ENCODE measurements at places on chromosomes 16 and 17.

DNA sequence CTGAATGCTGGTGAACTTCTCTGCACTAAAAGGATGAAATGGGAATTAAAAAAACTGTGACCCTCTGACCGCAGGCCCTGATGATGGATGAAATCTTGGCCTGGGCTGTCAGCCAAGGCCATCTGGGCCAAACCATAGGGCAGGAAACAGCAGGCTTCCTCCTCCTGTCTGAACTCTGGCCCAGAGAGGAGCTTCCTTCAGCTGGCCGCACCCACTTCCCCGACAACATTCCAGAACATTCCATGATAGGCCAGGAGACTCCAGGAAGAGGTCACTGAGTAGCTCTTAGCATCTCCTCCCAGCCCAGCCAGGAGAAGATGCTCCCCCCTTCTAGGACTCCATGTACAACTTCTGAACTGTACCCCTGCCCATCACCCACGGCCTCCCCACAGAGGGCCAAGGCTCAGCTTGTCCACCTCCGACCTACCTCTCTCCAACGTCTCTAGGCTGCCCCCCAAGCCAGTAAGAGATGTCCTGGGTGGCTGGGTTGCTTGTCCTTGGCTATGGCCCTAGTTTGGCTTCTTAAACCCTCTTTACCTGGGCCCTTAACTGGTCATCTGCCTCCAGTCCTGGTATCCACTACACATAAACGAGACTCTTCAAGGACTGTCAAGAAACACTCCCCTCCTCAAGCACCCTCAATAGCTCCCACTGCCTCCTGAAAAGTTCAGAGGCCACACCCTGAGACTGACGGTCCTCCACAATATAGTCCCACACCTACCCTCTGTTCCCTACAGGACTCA lies 1.7 kb downstream of the RPH3AL start:
- no peak for DNase-seq

GRCh38 chr17:15431196-15431595 lies 36.2 kb downstream of the CDRT4 start:
- no peak for DNase-seq

DNA sequence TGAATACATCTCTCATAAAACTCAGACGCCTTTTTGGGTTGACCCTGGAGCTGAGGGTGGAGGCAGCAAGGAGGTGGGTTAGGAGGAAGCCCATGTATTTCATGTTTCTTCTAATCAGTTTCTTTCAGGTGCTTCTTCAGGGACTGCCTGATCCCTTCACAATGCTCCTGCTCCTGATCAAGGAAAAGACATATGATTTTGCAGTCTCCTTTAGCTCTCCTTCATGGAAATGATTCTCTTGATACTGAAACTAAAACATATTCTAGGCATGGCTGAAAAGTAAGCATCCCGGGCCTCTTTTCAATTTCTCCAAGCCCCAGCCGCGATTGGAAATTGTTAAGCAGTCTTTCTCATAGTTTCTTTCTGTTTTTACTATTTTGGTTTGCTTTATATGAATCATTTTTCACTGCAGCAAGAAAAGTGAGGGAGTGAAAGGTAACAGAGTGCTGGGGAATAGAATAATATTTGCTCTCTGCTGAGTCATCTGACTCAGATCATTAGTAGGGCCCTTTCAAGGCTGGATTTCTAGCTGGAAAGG lies 730.7 kb downstream of the CDH11 start:
- no peak for DNase-seq

DNA sequence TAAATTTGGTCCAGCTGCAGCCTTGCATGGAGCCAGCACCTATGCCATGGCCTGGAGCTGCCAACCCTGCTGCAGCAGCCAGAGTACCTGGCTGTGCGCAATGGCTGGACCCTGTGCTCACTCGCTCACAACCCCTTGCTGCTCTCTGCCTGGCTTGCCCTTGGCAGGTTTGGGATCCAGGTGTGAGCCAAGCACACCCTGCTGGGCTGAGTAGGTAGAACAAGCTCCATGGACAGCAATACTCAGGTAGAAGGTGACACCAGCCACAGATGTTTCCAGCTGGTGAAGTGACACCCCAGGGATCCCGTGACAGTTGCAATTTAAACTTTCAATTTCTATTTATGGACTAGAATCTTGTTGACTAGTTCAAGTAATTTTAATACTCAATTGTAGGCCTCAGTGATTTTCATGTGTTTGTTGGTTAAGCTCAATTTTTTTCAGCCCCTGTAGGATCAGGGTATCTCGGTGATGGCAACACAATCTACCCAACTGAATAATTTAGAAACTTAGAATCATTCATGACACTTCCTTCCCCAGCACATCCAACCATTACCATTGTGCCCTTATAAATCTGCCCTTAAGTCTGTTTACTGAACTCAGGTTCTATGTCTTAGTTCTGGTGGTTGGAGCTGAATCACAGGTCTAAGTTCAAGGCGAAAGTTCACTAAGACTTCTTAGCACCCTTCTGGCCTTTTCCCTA lies 480.0 kb downstream of the PMP22 start:
- no peak for DNase-seq

GRCh38 chr16:88316941-88317612 lies 65.7 kb upstream of the ZNF469 start:
- DNase-seq: no peak

DNA sequence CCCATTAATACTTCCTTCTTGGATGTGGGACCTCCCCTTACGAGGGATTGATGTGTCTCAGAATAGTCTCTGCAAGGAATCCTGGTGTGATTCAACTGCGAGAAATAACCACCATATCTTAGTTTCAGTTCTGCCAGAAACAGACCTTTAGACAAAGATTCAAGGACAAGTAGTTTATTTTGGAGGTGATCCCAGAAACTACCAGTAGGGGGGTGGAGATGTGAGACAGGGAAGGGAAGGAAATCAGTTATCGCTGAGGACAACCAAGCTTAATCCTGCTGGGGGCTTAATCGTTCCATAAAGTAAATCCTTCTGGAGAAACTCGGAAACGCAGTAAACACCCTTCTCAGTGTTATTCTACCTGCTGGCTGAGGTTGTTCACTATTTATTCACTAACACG lies 5.0 kb upstream of the SDR42E1 start:
- no peak for DNase-seq

- DNase-seq: no peak
Measured at GRCh38 chr17:81386646-81387099, 8.6 kb upstream of the BAHCC1 start.

DNA sequence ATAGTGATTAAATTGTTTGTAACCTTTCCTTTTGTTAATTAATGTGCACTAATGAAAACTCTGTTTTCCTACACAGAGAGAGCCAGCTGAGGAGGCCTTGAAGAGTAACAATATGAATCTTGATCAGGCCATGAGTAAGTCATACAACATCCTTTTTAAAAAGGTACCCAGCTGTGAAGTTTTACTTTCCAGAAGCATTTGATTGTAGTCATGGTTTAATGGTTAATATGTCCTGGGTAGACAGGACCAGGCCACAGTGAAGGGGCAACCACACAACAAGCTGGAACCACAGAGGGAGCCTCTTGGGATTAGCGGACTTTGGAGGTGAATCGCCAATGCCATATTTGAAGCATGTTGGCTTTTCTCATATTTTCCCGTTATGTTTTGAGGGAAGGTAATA lies 55.6 kb downstream of the TMC6 start:
- no peak for DNase-seq

- no peak for DNase-seq
Measured at GRCh38 chr17:77209330-77209748, 68.6 kb downstream of the SEC14L1 start.

DNA sequence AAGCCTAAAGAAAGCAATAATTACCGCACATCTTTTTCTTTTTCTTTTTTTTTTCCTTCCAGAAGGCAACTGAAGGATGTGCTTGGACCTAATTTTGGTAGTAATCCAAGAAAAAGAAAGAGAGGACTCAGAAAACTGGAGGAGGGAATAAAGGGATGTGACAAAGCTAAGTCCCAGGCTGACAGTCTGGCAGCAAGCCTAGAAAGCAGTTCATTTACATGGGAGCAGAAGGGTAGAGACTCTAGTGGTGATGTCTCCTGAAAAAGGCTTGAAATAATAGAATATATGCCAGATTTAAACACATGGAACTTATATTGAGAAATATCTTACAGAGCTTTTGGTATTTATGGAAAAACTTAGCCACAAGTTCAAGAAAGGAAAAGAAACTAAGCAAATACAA lies 101.0 kb upstream of the SHISA6 start:
- DNase-seq: no peak

Measured in iPS DF 6.9 (cell line).